ENCODE measurements at places on chromosomes 1 and 21.
A peak's percentile ranks its signal among the peaks of the same experiment; 100 is the strongest.

DNA sequence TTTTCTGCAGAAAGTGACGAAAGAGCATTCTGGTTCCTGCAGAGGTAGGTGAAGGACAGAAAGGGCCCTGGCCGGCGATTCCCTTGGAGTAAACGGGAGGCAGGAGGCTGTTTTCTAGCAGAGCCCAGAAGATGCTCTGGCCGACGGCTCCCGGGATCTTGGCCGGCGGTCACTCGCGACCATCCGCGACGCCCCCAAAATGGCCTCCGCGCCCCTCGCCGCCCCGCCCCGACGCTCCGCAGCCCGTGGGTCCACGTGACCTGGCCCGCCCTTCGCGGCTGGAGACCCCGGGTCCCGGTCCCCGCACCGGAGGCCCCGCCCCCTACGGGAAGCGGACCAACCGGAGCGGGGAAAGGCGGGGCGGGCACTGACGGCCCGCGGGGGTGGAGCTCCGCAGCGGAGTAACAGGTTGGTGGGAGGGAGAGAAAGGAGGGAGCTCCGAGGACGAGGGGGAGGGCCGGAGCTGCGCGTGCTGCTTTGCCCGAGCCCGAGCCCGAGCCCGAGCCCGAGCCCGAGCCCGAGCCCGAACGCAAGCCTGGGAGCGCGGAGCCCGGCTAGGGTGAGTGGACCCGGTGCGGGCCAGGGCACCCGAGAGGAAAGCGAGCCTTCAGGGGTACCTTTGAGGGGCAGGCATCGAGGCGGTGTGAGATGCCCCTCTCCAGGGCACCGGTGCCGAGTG lies at the start of gene CGN:
TSS of gene CGN (plus strand) at position 431 of the 679 bp plus-strand sequence. CDS start 7,133 bp downstream, outside the sequence.
- peak; percentile 85 for DNase-seq

GRCh38 chr1:160877221-160877620 lies 7.8 kb downstream of the ITLN1 start:
- no peak for DNase-seq

GRCh38 chr1:39795651-39796050 lies 7.0 kb upstream of the BMP8B start:
- DNase-seq: no peak

DNA sequence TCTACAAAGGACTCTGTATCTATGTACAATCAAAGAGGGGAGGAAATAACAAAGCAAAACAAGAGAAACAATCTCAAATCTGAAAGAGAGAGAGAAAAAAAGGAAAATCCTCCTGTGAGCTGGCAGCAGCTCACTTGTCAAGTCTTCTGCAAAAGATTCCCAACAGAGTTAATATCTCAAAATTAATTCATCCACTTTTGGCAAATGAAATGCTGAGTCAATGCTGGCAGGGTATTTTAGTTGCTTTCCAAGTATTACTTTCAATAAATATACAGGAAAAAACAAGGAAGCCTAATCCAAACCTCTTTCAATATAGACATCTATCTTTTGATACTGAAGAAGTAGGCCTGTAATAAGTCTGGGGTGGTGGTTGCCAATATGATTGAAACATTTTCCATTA lies 613.9 kb upstream of the NEGR1 start:
- DNase-seq: no peak

- no peak for DNase-seq
Observed at GRCh38 chr1:3226701-3227350, 157.8 kb downstream of the PRDM16 start.

- no peak for DNase-seq
Observed at GRCh38 chr1:220700556-220701179, 10.5 kb downstream of the C1orf115 start.

- DNase-seq: no peak
Observed at GRCh38 chr21:33308586-33309490, 15.9 kb upstream of the IFNAR1 start.

DNA sequence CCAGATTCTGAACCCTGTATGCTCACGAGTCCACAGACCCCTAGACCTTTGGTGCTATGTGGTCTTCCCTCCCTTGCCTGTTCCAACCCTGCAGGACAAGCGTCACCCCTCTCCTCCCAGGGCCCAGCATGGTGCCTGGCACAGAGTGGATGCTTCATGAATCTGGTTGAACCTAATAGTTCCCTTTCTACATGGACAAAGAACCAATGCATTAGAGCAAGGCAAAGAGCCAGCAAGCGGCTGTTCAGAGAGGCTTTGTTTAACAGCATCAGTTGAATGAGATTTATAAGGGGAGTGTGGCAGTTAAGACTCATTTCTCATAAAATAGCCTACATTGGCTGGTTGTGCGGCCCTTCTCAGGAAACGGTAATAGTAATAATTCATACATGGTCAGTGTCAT lies 14.9 kb downstream of the SLC26A9 start:
- DNase-seq: no peak

DNA sequence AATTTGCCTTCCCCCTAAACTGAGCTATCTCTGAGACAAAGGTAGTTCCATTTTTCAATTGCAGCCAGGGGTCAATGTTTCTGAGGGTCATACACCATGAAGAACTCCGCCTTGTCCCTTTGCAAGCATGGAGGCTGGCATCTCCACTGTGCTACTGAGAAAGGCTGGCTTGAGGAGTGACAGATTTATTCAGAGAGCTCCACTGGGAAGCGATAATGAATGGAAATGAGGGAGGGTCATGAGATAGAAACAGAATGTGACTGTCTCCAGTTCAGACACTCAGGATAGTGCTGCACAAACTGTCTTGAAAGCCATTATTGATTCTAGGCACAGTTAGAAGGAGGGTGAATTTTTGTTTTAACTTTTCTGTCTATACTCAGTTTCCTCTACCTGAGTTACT lies 197.5 kb downstream of the ZNF326 start:
- DNase-seq: no peak

GRCh38 chr1:244097523-244098405 lies 46.7 kb downstream of the ZBTB18 start:
- DNase-seq: no peak

- DNase-seq: no peak
Observed at GRCh38 chr1:181620183-181620582, 136.9 kb downstream of the CACNA1E start.

DNA sequence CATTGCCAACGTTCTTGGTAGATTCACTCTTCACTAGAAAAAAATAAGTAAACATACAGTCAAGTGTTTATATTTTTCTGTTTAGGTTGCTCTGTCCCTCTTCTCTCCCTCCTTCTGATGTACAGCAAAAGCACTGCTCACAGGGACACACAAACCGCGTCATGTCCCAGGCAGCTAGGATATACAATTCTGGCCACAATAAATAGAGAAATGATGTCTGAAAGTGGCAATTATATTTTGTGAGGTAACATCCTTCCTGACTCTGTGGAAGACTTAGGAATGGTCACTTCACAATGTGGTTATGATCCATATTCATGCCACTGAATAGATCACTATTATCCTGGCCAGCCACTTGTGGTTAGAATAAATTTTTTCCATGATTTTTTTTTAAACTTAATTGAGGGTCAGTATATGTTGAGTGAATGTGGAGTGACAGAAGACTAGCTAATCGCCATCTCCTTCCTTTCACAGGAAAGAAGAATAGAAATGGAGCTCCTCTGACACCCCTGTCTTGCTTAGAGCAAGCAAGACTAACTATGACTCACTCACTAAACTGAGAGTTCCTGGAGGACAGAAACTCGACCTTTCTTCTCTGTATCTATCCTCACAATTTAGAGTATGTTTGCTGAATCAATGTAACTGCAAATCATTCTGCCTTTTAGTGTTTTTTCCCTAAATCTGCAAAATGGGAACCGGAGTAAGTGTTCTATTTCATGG lies 54.0 kb downstream of the ZNHIT6 start:
- no peak for DNase-seq

- DNase-seq: no peak
Observed at GRCh38 chr1:58902830-58903513, 119.1 kb upstream of the JUN start.

DNA sequence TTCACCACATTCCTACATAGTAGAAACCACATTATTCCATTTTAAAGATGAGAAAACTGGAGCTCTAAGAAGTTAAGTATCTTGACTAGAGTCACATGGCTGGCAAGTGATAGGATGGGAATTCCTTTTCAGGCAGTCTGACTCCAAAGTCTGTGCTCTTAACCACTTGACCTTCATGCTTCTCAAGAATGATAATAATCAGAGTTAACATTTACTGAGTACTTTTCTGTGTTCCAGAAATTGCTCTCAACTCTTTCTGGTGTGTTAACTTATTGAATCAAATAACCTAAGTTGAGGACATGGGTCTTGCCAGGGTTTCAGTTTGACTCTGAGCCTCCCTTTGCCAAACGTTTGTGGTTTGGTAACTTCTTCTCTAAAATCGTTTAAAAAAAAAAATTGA lies 169.4 kb downstream of the RASAL2 start:
- DNase-seq: no peak

DNA sequence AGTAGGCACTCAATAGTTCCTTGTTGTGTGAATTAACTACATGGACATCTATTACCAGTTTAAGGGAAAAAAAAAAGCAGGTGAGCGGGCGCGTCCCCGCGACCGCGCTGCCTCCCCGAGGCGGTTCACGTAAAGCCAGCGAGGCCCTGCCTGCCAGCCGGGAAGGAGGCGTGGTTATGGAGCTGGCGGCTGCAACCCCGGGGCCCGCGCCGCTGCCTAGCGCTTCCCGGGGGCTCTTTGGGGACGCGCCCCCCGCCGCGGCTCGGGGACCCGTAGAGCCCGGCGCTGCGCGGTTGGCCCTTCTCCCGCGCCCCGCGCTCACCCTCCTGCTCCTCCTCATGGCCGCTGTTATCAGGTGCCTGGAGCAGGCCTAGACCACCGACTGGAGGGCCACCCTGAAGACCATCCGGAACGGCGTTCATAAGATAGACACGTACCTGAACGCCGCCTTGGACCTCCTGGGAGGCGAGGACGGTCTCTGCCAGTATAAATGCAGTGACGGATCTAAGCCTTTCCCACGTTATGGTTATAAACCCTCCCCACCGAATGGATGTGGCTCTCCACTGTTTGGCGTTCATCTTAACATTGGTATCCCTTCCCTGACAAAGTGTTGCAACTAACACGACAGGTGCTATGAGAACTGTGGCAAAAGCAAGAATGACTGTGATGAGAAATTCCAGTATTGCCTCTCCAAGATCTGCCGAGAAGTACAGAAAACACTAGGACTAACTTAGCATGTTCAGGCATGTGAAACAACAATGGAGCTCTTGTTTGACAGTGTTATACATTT lies 2.6 kb upstream of the CC2D1B start:
- DNase-seq: peak; percentile 56

- no peak for DNase-seq
Observed at GRCh38 chr1:111732718-111733117, 6.5 kb downstream of the INKA2 start.

DNA sequence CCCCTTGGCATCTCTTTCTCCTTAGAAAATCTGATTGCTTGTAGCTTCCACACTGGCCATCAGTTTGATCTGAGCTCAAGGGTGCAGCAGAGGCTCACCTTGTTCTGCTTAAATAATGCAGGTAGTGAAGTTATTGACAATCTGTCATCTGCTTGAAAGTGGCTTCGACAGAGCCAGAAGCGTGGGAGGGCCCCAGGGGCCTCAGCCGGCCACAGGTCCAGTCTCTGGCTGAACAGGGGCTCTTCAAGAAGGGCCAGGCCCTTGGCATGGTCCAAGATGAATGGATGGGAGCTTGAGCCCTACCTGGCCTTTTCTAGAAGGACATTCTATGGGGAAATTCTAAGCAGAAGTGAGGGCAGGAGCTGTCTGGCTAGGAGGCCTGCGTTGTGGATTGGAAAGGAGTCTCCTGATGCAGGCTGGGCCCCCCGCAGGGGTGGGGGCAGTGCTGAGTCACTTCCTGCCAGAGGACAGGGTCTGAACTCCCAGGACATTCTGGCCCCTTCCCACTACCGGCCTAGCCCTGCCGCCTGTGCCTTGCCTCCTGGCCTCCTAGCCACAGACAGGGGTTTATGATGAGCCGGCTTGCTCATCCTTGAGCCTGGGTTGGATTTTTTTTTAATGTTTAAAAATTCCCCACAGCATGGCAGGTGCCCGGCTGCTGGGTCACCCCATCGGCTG lies 162.3 kb upstream of the VAMP3 start:
- no peak for DNase-seq

DNA sequence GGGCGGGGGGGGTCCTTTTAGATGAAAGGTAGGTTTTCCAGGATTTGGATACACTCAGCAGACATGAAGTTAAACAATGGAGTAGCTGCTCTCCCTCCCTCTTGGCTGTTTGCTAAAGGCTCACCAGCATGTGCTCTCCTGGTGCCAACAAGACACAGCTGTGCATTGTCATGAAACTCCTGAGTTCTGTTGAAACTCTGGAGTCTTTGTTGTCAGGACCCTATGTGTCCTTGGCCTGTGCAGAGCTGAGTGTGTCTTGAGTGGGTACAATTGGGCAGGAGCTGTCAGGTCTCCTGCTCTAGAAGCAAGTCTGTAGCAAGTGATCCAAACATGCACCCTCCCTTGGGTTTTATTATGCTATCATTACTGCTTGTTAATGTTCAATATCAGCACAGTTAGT lies 12.7 kb downstream of the TBX19 start:
- no peak for DNase-seq

DNA sequence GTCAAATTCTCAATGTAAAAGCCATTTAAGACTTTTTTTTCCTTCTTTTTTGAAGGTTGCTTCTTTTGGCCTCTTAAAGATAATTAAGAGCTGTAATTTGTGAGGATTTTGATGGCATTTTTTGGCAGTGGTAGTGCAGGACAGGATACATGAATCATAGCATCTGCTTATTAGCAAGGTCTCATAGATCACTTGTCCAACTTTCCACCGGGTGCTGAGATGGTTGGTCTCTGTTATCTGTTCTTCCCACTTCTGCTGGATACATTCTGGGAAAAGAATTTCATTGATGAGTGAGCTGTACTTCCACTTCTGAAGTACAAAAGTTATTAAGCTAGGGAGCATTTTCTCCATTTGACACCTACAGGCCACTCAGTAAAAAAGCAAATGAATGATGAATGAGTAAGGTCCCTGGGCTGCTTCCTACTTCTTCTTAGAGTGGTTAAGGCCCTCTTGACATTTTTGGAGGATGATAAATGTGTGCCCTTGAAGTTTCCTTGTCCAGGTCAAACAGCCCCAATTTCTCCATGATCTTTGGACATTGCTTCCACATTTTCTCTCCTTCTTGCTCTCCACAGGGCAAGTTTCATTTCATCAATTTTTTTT lies 100.6 kb downstream of the ROR1 start:
- no peak for DNase-seq

- no peak for DNase-seq
Observed at GRCh38 chr1:192927496-192927895, 118.7 kb downstream of the RGS2 start.

Data from activated CD4-positive, alpha-beta T cell treated with anti-CD3 and anti-CD28 coated beads for 4 hours (primary cell).